Stimulated activated CD4-positive, alpha-beta T cell treated with anti-CD3 and anti-CD28 coated beads, Interleukin-15, amount 100 ng/mL, for 1 hour (primary cell): ENCODE measurements at places on chromosomes 7 and 10.

GRCh38 chr7:505171-505570 lies 14.5 kb downstream of the PDGFA start:
- no peak for DNase-seq

DNA sequence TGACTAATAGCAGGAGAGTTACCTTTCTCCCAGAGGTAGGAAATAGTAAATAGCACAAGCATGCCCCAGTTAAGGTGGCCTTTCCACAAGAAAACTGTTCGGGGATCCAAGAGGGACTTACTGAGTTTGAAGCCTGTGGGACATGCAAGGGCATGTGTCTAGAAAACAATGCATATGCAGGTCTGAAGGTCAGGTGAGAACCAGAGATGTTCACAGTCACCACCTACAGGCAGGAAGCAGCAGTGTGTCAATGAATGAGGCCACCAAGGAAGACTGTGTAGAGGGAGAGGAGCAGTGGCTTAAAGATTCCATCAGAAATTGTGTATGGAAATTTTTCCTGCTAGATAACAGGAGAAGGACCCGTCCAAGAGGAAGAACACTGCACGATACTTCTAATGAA lies 66.0 kb downstream of the CALD1 start:
- DNase-seq: no peak

DNA sequence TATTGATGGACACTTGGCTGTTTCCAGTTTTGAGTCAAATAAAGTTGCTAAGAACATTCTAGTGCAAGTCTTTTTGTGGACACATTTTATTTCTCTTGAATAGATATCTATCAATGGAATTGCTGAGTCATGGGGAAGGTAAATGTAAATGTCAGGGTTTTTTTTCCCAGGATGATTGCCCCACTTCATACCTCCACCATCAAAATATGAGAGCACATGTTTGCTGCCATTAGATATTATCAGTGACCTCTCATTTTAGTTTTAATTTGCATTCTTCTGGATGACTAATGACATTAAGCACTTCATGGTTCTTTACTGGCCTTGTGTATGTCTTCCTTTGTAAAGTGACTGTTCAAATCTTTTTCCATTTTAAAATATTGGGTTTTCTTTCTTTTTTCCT lies 45.7 kb downstream of the PAPSS2 start:
- DNase-seq: no peak

DNA sequence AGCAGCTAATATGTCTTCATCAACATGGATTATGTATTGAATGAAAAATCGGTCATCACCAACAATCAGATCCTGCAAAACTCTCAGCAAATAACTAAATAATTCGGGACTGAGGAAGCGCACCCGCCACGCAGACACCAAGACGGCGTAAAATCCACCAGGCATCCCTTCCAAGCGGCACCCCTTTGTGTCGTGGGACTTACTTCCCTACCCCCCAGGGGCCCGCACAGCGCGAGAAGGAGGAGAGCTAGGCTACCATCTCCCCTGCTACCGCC lies 721 bp downstream of the ARL3 start:
- DNase-seq: peak; percentile 45

GRCh38 chr10:48714088-48714487 lies 29.4 kb downstream of the WDFY4 start:
- DNase-seq: no peak
